Central memory CD4-positive, alpha-beta T cell (primary cell): ENCODE measurements at places on chromosomes 16 and 17.

- no peak for DNase-seq
Observed at GRCh38 chr17:64449545-64449944, 630 bp downstream of the MILR1 start.

GRCh38 chr16:73711406-73712080 lies 585.1 kb upstream of the PSMD7 start:
- no peak for DNase-seq

DNA sequence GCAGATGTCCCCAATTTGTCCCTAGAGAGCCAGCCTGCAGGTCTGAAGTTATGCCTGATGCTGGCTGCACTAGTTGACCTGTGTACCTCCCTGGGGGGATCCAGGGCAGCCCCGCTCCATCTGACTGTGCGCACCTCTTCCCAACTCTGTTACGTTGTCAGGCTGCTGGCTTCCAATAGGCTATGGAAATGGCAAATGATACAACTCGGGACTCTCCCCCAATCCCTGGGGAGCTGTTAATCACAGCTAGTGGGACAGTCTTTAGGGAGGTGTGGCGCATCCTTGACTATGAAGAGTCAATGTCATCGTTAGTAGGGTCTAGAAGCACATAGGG lies 30.1 kb downstream of the GPRC5B start:
- DNase-seq, result no peak

GRCh38 chr17:55730808-55731207 lies 8.1 kb upstream of the TMEM100 start:
- DNase-seq, result no peak
